ENCODE measurements at places on chromosomes 2 and 18.

- DNase-seq = no peak
These were observed 211.0 kb upstream of the SIX2 start for GRCh38 chr2:45220227-45220626.

DNA sequence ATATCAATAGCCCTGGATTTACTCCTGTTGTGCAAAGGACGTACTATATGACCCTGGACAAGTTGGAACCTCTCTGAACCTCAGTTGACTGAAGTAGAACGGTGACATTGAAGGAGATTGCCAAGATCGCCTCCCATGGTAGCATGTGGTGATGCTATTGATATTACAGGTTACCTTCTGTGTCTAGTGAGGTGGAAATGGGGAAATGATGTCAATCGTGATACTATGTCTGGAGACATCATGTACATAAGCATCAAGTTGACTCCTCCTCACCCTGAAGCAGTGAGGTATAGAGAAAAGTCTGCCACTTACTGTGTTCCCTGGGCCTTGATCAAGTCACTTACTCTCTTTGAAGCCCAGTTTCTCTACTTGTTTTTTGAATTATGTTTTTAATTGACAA lies 93.9 kb downstream of the KLF7 start:
- no peak for DNase-seq

GRCh38 chr18:75246721-75247610 lies 36.4 kb downstream of the TSHZ1 start:
- DNase-seq = peak; percentile 34

GRCh38 chr2:100119235-100119634 lies 23.2 kb downstream of the AFF3 start:
- no peak for DNase-seq

GRCh38 chr2:197560146-197560665 lies 44.3 kb downstream of the MOB4 start:
- DNase-seq = no peak

DNA sequence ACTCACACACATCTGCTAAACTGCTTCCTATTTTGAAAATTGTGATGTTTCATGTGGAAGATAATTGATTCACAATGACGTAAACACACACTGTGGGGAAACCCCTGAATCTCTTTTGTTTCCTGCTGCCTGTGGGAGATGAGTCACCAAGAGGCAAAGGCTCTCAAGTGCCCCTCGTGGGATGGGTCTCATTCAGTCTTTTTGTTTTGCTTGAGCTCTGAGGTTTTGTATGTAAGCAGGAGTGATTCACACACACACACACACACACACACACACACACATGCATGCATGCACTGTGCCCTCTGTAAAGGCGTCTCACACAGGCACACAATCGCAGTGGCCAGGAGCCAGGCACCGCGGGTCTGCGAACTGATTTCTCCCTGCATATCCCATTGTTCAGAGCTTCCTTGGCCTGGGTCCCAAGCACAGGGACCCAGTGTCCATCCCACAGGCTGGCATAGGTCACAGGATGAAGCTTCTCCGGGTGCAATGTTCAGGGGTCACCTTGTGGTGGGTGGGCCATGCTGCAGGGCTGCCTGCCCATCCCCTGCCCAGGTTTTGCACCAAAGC lies 12.1 kb upstream of the ARHGEF4 start:
- DNase-seq = no peak

- DNase-seq = no peak
These were observed 12.9 kb downstream of the SMARCAL1 start for GRCh38 chr2:216425008-216425787.

- peak; percentile 30 for DNase-seq
These were observed 77.7 kb upstream of the APCDD1 start for GRCh38 chr18:10376731-10377130.

GRCh38 chr18:50011813-50012435 lies 183.0 kb downstream of the MYO5B start:
- DNase-seq = no peak

DNA sequence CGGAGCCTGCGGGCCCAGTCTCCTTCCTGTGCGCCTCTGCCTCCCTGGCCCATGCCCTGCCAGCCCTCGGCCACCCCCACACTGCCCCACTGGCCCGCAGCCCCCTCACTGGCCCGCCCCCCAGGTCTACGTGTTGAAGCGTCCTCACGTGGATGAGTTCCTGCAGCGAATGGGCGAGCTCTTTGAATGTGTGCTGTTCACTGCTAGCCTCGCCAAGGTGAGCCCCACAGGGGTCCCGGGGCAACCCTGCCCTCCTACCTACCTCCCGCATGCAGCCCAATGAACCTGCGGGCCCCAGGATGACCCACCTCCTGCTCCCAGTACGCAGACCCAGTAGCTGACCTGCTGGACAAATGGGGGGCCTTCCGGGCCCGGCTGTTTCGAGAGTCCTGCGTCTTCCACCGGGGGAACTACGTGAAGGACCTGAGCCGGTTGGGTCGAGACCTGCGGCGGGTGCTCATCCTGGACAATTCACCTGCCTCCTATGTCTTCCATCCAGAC lies 3.3 kb downstream of the CTDSP1 start:
- no peak for DNase-seq

GRCh38 chr2:133675-134593 lies 87.6 kb upstream of the FAM110C start:
- DNase-seq = no peak

- DNase-seq = no peak
These were observed 7.0 kb downstream of the TMEM131 start for GRCh38 chr2:97988722-97989121.

GRCh38 chr2:102421890-102422759 lies 835 bp upstream of the IL18RAP start:
- no peak for DNase-seq

DNA sequence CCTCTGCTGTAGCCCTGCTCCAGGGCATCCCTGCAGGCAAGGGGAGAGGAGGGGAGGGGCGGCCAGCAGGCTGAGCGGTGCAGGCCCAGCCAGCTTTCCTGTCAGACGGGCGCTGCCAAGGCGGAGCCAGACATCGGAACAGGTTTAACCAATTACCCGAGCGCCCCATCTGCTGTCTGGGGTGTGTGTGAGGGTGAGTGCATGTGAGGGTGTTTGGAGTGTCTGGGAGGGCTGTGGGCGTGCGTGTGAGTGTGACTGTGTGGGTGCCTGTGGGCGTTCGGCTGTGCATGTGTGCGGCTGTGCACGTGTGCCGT lies 20.0 kb downstream of the EMX1 start:
- DNase-seq = no peak

DNA sequence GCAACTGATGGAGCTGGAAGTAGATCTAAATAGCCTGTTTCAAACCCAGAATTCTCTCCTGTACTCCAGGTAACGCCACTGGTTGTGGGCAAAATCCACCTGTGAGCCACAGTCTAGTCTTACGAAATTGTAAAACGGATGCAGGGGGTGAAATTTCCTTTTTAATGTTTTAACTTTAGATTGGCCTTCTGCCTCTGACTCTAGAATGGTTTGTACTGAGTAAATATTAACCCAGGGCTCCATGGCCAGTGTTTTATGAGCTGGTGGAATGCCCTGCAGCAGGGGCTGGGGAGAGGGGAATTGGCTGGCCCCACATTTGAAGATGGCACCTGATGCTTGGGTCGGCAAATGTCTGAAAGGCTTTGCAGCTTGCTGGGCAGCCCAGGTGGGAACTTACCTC lies 156.6 kb downstream of the MYCN start:
- DNase-seq = no peak

DNA sequence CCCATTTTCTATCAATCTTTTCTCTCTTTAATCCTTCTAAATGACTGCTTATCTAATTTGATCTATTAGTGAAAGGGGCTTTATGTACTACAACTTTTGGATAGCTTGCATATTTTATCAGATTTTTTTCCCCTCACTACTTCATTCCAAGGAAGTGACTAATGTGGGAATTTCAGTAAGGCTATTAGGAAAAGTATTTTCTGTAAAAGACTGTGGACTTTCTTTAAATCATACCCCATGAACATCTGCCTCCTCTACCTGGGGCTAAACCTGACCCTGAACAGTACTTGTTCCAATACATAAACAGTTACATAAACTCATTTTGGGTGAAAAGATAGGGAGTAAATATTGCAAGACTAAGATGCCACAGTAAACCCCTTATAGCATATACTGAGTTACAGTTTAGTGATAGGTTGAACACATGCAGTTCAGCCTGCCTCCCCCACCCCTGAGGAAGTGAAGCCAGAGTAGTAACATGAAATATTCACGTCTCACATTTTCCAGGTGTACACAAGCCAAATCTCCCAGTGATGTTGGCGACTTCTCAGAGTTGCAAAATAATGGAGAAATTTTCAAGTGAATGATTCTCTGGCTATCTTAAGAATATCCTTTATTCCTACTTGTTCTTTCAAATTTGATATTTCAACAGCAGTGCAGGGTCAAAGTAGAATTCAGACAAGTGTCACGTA lies 590.9 kb upstream of the ZEB2 start:
- DNase-seq = no peak

DNA sequence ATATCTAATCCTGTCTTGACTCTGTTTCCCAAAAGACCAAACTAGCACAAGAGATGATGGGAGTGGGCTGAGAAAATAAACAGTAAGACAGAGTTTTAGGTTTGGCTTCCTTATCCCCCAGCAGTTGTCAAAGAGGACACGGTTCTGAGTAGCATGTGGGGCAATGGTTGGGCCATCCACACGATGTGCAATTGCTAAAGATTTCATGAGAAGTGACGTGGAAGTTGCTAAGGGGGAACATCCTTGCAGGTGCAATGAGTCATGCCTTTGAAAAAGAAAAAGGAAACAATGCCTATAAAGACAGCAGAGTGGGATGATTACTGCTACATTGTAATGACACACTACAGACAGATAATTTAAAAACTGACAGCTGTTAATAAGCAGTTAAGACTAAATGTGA lies 1395.8 kb downstream of the LRP1B start:
- no peak for DNase-seq

GRCh38 chr2:229059331-229060033 lies 211.6 kb downstream of the PID1 start:
- no peak for DNase-seq

DNA sequence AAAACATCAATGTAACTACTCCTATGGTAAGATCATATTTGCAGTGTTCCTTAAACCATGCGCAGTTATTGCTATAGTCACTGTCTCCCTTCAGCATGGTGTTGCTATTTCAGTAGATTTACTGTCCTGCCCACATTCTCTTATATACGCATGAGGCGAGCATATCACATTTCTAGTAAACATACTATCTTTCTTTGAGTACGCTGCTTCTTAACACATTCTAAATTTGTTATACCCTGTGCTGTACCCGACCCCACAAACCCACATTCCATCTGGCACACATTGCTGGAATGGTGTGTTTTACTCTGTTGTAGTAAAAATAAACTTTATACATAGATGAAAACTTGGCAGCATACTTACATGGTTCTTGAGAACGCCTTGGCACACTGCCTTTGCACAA lies 163.3 kb downstream of the QPCT start:
- DNase-seq = no peak

GRCh38 chr2:176851889-176852483 lies 360.6 kb upstream of the HNRNPA3 start:
- DNase-seq = no peak

DNA sequence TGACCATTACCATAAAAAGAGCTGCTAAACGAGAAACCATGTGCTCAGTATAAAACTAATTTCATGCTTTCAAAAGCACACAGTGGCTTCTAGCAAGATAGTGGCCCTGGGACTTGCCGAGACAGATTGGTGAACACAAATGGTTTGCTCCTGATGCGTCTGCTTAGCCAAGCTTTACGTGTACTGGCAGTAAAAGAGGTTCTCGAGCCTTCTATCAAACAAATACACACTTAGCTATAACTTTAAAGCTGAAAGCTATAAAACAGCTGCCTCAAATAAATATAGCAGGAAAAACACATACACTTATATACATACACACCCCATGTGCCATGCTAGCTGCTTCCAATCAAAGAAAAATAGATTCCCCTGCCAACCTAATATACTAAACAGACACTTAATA lies 117.0 kb downstream of the ZNF385B start:
- no peak for DNase-seq

- DNase-seq = no peak
These were observed 84.7 kb upstream of the EML6 start for GRCh38 chr2:54638774-54639187.

GRCh38 chr2:174634130-174635014 lies 36.8 kb upstream of the WIPF1 start:
- peak; percentile 23 for DNase-seq

- no peak for DNase-seq
These were observed 53.3 kb upstream of the ACAA2 start for GRCh38 chr18:49866680-49867079.

- no peak for DNase-seq
These were observed 8.8 kb upstream of the UGT1A10 start for GRCh38 chr2:233627331-233628025.

GRCh38 chr2:137964066-137964858 lies at the start of gene HNMT:
HNMT (plus strand) TSS chr2:137964473; CDS start chr2:137964492, 19 bp downstream.
- peak; percentile 70 for DNase-seq

GRCh38 chr2:219538504-219538951 lies 5.1 kb downstream of the CHPF start:
- DNase-seq = peak; percentile 39

DNA sequence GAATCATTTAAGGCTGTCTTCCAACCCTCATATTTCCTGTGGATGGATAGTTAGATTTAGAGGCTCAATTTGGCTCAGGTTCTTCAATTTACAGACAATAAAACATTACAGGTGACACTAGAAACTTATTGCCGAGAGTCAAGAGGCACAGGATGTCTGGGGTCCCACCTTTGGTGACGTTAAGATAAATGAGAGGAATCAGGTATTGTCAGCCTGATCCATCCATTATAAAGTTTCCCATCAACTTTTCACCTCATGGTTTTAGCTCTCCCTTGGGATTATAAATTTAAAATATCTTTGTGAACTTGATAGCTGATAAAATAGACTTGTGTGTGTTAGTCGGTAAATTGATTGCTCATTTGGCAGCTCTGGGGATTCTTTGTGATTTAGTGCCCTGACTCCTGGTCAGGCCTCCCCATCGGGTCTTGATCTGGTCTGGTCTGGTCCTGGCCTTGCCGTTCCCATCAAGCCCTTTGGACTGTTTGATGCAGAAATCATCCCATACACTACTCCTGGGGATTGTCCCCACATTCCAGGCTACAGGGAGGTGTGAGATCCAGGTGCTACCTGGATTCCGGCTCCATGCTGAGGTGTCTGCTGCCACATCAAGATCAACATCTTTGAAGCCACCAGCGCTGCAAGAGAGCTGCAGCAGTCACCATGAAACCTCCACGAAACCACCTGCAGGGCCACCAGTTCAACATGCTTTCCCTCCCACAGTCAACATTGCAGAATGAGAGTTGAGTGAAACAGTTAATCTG lies 130.9 kb downstream of the SH3BP4 start:
- DNase-seq = no peak

Data from right kidney (tissue), 9 donors.